ENCODE measurements at places on chromosomes 13 and 19.

DNA sequence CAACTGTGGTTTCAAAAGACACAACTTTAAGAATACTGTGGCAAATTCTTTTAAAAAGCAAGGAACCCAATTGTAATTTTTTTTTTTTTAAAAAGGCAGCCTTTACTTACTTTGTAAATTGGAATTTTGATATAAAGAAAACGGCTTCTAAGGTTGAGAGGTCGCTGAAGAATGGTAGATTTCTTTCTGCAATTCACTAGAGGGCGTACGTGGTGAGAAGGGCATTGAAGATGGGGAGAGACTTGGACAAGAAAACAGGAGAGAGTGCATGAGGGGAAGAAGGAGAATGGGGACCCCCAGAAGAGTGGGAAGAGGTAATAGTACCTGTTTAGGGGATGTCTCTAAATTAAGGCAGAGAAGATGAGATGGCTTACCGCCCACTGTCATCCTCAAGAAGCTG is 33.5 kb upstream of the PABPC3 start:
- no peak for DNase-seq

DNA sequence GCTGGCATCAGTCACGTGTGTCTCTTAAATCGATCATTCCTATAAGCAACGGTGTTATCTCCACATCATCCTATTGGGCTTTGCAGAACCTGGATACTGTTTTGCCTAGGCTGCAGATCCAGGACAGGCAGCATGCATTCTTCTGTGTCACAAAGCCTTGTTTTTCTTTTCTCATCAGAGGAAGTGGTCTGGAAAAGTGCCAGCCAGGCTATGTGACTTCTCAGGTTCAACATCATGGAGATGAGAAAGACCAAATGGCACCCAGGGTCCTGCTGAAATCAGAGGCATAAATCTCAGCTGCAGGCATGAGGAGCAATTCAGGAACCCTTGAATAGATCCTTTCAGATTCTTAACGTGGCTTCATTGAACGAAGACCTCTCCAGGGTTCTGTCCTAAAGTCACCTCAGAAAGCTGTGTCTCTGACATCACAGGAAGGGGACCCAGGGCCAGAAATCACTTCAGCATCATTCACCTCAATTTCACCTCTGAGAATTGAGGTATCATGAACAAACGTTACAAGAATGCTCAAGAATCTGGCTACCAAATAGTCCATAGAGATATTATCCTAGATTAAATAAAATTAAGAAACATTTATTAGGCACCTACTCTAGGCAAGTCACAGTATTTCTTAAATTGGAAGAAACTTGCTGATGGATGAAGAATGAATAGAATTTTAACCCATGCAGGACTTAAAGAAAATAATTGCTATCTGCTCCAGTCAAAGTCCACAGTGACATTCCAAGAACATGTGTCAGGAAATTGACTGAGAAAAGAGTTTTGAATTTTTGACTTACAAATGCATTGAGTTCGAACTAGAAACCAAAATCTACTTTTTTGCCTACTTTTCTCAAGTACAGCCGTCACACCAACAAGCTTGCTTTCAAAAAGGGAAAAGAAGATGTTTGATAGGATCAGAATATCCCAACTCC is 124.1 kb downstream of the COG6 start:
- no peak for DNase-seq

DNA sequence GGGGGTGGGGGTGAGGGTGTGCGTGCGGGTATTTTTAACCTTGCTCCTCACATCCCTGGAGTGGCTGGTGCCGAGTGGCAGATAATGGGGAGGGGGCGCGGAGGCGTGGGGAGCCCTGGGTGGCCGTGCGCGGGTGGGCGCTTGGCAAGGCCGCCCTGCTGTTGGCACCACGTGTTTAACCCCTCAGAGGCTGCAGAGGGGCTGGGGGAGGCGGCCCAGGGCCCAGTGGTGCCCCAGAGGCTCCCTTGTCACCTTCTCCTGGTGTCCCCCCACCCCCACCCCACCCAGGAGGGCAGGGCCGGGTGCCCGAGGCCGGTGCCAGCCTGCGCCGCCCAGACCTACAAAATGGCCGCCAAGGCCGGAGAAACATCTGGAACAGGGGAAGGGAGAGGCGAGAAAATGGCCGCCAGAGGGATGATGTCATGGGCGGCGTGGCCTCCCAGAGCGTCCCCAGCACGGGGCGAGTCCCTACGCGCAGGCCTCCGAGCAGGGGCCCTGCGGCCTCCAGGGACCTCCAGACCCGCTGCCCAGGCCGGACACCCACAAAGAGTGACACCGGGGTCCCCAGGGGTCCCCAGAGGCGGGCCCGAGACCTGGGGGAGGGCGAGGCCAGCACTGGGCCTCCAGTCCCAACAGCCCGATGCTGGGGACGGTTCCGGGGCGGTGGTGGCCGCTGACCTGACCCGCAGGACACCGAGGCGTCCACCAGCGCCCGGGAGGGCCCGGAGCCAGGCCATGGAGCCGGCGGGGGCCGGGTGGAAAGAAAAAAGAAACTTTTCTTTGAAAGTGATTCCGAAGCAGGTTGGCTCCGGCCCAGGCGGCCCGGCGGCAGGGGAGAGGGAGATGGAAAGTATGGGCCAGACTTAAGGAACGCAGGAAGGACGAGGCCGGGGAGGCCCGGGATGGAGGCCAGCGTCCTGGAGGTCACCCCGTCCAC is 38.2 kb downstream of the NFIC start:
- peak; percentile 96 for DNase-seq

- no peak for DNase-seq
Measured at GRCh38 chr19:42589792-42590191, 4.9 kb downstream of the CEACAM8 start.

DNA sequence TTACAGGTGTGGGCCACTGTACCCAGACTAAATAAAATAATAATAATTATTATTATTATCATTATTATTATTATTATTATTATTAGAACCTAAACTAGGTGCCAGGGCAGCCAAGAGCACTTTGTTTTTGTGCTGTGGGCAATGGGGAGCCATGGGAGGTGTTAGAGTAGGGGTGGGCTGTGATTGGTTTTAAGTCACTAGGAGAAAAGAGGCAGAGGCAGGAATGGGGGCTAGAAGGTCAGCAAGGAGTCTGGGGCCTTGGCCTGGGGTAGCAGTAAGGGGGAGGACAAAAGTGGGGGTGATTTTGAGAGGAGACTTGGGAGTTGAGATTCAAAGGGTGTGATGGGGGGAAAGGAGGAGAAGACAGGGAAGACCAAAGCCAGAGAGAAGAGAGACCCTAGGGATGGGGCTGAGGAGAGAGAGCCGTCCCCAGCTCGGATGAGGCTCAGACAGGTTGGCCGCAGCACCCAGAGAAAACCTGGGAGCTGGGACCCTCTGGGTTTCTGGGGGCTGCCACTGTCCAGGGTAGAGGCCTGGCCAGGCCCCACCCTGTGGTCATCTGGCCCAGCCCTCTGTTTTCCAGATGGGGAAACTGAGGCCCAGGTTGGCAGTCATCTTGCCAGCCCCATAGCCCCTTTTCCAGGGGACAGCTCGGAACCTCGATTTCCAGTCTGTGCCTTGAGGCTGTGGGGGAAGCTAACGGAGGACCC is 17.8 kb upstream of the BTBD2 start:
- no peak for DNase-seq

DNA sequence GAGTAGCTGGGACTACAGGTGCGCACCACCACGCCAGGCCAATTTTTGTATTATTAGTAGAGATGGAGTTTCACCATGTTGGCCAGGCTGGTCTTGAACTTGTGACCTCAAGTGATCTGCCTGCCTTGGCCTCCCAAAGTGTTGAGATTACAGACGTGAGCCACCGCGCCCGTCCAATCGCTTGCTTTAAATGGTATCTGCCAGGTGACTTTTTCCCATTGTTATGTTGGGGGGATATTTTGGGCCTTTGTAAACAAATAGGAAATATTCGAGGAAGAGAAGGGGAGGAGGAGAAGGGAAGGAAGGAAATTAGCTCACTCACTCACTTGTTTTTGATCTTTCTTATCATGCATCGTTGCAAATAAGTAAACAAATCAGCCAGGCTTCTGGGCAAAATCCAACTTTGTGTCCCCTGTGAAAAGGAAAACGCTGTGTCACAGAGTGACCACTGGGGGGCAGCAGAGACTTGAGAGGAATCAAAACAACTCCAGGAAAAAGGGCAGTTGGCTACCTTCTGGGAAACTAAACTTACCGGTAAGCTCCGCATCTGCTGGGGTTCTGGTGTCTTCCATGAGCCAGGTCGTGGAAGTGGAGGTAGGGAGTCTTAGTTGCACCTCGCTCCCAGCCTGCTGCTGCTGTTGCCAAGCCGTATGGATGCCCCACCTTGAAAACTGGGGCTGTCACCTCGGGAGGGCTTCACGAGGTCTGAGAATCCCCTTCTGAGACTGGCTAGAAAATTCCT is 9.3 kb upstream of the RANBP3 start:
- DNase-seq, result peak; percentile 77

- peak; percentile 67 for DNase-seq
Measured at GRCh38 chr13:98143601-98144026, 720 bp downstream of the FARP1 start.

DNA sequence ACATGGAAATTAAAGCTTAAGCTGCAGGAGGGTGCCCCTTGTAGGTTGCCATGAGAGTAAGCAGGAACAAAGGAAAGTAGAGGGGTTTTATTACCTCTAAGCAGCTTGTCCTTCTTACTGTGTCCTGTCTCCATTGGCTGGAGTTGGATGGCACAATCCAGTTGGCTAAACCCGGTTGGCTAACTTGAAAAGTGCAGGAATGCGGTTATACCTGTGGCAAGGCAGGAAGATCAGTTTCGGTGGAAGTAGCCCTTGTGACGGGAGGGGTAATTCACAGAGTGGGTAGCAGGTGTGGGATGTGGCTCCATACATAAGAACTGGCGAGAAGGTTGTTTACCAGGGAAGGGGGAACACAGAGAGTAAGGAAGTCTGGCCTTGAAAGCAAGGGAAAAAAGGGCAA is 3.2 kb downstream of the ZNF726 start:
- DNase-seq, result no peak

DNA sequence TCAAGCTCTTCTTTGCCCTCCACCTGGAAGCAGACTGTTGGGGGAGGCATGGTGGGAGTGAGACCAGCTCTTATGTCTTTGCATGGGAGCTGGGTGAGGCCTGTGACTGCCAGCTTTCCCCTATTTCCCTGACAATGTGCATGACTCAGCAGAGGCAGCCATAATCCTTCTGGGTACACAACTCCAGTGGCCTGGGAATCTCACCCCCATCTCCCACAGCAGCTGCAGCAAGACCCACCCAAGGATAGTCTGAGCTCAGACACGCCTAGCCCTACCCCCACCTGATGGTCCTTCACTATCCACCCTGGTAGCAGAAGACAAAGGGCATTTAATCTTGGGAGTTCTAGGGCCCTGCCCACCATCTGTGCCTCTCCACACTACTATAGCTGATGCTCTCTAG is 41.4 kb upstream of the FGF14 start:
- no peak for DNase-seq

DNA sequence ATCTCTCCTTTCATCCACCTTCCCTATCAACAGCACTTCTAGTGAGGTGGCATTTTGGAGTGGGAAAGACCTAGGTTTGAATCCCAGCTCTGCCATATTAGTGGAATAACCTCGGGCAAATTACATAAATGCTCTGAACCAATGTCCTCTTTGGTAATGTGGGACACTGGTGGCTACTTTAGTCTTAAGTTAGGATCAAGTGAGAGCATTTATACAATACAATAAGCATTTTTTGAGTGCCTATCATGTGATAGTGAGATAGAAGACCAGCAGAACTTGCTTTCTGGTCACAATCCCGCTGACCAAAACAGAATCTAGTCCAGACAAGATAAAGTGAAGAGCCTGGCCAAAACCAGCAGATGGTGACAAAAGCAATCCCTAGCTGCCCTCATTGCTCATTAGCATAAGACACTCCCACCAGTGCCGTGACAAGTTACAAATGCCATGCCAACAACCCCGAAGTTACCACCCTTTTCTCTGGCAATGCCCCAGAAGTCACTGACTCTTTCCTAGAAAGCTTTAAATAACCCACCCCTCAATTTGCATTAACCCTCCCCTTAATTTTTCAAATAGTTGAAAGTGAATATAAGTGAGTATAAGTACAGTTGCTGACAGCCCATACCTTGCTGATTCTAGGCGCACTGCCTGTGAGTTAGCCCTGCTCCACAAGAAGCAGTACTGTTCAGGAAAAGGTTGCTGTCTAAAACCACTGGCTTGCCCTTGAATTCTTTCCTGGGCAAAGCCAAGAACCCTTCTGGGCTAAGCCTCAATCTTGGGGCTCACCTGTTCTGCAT is 28.9 kb upstream of the KPNA3 start:
- no peak for DNase-seq

DNA sequence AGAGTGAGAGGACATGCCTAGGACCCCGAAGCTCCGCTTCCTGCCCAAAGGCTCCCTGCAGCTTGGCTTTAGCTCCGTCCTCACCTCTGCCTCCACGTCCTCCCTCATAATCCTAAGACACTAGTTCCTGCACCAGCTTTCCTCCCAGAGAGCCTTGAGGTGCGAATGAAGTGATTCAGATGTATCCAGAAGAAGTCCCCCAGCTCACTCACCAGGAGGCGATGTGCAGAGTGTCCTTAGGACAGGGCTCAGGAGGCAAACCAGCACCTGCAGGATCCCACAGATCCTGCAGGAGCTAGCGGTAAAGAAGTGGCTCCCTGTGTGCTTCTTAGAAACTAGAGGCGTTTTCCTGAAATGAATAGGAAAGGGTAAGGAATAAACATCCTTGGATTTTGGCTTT is 109.7 kb downstream of the HSPH1 start:
- no peak for DNase-seq

GRCh38 chr19:18208098-18208951 is 4.5 kb upstream of the RAB3A start:
- peak; percentile 54 for DNase-seq

DNA sequence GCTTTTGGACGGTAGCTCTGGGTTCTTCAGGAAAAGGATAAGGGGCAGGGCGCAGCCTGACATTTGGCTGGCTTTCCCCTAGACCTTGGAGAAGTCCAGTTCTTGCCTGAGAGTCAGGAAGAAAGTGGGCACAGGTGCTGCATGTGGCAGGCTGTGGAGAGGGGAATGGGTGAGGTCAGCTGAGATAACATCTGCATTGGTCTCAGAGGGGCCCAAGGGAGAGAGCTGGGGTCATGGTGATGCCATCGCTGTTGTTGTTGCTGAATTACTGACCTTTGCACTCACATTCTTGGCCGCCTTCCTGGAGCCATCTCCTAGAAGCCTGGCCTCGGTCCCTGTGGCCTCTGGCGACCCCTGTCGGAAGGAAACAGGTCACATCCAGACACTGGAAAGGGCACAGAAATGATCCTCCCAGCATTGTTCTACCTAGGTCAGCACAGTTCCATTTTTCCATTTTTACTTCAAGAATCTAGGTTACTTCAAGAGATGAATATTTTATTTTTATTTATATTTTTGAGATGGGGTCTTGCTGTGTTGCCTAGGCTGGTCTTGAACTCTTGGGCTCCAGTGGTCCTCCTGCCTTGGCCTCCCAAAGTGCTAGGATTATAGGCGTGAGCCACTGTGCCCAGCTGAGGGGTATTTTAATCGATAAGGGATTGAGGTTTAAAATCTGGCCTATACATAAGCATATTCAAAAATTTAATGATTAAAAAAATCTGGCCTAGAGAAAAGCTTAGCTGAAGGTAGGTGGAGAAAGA is 6.5 kb upstream of the LIPE start:
- peak; percentile 73 for DNase-seq

DNA sequence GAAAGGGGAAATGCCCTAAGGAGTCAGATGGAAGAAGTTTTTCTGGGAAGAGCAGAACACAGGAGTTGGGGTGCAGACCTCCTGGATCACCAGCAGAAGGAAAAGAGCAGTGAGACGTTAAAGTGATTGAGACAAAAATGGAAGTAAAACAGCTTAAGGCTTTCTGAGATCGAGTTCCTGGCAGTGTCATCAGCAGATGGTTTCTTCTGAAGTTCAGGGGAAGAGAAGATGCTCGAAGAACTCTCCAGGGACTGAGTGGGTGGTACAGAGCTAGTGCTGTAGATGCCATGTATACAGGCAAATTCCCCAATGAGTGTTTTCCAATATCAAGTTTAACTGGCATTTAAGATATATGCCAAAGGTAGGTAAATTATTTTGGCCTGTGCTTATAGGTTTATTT is 272.2 kb upstream of the KLF12 start:
- no peak for DNase-seq
